K562 (cell line): ENCODE measurements at places on chromosomes 7 and 10.

DNA sequence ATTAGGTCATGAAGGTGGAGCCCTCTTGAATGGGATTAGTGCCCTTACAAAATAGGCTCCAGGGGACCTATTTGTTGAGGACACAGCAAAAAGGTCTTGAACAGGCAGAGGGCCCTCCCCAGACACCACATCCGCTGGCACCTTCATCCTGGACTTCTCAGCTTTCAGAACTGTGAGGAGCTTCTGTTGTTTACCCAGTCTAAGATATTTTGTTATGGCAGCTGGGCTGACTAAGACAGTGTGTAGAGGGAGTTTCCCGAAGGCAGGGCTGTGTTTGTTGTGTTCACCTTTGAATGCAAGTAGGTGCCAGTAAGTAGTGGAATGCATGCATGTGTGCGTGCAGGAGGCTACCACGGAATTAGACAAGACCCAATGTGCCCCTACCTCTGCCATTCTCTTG lies 106.7 kb downstream of the PTPRE start:
- DNase-seq: no peak

DNA sequence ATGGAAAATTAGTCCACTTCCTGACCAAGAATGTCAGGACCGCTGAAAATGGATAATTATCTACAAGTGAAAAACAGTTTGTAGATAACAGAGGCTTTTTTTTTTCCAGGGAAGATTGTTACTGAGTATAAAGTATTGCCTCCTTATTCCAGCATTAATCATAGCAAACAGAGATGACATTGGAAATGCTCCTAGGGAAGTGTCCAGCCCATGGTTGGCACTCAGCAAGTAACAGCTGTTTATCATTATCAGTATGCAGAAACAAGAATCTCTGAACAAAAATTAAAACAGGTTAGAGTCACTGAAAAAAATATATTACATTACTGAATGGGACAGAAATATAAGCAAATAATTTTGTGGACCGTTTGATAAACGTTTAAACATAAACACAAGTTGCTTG lies 14.6 kb downstream of the FGL2 start:
- DNase-seq: no peak

GRCh38 chr10:46227936-46228562 lies 58.7 kb upstream of the ANTXRL start:
- DNase-seq: peak; percentile 45

DNA sequence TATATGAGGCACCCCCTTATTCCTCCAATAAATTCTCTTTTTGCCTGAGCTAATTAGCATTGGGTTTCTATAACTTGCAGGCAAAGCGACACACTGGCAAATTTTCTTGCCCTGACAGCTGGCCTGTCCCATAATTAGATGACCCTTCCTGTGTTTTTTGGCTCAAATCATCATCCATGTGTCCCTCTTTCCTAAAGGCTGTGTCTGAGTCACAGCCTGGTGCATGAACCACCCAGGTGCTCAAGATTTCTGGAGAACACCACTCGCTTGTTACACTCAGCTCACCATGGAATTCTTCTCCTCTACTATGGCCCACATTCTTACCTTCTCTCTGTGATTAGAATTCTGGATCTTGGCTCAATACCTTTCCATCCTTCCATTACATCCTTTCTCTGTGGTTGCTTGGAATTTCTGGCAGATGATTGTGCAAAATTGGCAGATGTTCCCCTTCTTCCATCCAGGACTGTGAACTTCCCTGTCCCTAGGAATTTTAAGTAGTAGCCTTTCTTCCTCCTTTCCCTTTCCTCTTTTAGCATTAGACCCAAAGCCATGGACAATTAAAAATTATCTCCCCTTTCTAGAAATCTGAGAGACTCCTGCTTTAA lies 116.0 kb upstream of the ANKRD1 start:
- DNase-seq: no peak

- DNase-seq: no peak
Measured at GRCh38 chr7:151181011-151181431, 6.0 kb downstream of the ASB10 start.

GRCh38 chr10:132679217-132679595 lies 106.7 kb downstream of the NKX6-2 start:
- no peak for DNase-seq

DNA sequence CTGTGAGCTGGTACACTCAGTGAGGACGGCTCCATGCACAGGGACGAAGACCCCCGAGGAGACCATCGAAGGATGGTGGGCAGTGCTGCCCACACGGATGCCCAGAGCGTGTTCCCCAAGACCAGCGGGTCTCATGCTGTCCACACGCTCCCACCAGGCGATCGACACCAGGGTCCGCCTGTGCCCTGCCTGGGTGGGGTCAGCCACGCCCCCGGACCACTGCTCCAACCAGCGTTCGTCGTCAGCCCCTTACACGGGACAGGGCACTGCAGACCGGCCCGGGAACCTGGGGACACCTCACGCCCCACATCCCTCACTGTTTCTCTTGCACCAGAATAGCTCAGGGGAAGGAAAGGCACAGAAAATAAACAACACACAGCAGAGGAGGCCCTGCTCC lies 223.5 kb downstream of the DNAJB6 start:
- DNase-seq: no peak

- peak; percentile 30 for DNase-seq
Measured at GRCh38 chr10:123144697-123145541, 3.0 kb upstream of the HMX2 start.

- DNase-seq: no peak
Measured at GRCh38 chr10:3106928-3107425, 39.6 kb downstream of the PFKP start.

GRCh38 chr10:80561950-80562349 lies 24.2 kb downstream of the SH2D4B start:
- DNase-seq: no peak

GRCh38 chr10:42960491-42960990 lies 116.3 kb upstream of the RET start:
- DNase-seq: no peak
